Skeletal muscle cell (primary cell): ENCODE measurements at places on chromosomes 7 and 10.

GRCh38 chr10:68242051-68242450 lies 10.1 kb upstream of the ATOH7 start:
- DNase-seq, result no peak

GRCh38 chr7:22997871-22998518 lies 15.9 kb downstream of the HYCC1 start:
- no peak for DNase-seq

DNA sequence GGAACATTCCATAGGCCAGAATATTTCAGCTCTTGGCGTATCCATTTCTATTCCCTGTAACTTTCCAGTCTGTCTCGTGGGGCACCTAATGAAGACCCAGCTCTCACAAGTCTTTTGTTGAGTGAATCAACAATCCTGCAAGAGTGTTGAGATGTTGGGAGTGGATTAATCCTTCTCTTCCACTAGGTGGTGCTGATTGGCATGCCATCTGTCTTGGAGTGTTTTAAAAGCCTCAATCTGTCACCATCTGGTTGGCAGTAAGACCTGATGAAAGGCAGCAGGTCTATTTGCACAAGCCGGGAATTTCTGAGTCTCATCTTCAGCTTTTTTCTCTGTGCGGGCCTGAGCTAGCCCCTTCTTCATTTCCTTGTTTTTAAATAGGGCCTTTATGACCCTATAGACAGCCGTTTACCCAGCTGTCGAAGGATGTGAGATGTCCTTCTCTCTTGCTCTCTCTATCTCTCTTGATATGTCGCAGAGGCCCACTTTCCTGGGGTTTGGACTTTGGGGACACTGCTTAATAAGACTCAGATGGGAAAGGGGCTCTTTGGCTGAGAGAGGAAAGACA lies 180.5 kb downstream of the ZNF365 start:
- DNase-seq, result peak; percentile 35

GRCh38 chr7:1946025-1946772 lies 276.1 kb downstream of the ELFN1 start:
- DNase-seq, result no peak

DNA sequence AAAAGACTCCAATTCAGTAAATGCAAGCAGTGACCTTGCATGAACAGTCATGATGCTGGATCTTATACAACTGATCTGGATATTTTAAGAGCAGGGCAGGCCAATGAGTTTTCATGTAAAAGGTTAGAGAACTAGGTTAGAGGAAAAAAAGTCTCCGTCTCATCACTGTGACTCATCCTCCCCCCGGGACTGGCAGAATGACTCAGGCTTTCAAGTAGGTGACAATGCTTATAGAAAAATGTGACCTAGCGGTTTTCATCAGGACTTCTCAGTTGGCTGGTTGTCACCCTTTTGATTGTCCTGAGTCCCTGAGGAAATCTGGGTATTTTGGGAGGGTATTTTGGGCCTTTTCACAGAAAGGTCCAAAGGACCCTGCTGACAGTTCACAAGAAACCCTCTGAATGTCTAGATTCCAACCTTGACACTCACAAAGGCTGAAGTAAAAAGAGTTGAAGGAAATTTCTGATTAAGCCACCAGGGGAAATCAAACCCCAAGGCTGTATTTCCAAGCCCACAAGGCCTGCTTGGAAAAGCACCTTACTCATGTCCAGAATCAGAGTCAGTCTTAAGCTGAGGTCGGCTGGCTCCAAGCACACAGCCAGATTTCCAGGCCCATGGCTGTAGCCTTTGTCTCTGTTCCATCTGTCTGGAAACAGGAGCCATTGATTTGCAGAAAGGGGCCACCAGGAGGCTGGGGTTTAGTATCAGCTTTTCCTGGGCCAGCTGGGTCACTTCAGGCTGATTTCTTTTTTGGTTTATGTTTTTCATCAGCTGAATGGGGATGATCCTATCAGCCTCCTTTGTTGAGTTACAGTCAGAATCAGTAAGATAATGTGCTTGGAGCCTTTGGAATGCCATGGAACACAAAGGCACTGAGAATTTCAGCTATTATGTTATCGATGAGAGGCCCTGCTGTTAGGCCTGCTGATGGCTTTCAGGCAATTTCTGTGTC lies 226.4 kb upstream of the HABP2 start:
- DNase-seq, result peak; percentile 81

- DNase-seq, result peak; percentile 84
Measured at GRCh38 chr10:125231116-125231812, 70.9 kb upstream of the CTBP2 start.

GRCh38 chr10:130018730-130019185 lies 54.7 kb upstream of the EBF3 start:
- DNase-seq, result no peak

DNA sequence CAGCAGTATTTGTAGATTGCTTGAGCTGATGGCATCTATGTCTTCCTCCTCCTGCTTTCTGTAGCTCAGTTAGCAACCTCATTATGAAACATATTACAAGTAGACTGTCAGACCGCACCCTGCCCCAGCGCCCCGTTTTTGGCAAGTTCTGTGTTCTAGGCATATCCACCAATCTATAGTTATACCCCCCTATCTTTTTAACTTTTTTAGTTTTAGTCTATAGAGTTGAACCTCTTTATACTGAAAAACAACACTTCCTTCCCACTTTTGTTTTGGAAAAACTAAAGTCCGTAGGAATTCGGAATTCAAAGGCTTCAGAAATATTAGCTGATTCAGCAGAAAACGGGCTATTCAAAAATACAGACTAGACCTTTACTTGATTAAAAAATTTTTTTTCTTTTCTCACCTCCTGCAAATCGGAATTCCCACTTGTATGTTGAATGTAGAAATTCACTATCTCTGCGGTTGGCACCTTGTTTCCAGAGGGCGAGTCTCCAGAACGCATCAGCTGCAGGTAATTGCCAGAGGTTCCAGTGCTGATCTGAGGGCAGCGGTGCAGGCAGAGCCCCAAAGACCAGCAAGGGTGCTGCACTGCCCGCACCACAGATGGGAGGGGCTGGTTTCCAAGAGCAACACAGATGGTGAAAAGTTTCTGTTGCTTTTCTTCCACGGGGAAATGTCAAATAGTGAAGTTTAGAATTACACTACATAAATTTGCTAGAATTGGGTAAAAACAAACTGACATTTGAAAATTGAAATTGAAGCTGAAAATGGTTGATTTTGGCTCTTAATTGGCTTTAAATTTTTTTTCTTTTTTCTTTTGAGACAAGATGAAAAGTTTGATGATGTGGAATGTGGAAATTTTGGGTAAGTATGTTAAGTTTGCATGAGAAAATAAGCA lies 2.2 kb upstream of the FZD8 start:
- no peak for DNase-seq

GRCh38 chr7:77699056-77699455 lies 2.8 kb downstream of the RSBN1L start:
- no peak for DNase-seq

GRCh38 chr10:19817231-19817933 lies 1.1 kb downstream of the PLXDC2 start:
- no peak for DNase-seq

- DNase-seq, result no peak
Measured at GRCh38 chr7:105877736-105878135, 1.3 kb upstream of the ATXN7L1 start.

- no peak for DNase-seq
Measured at GRCh38 chr10:15754937-15755336, 35.2 kb upstream of the ITGA8 start.

- DNase-seq, result peak; percentile 60
Measured at GRCh38 chr10:33665501-33665900, 331.0 kb upstream of the NRP1 start.

DNA sequence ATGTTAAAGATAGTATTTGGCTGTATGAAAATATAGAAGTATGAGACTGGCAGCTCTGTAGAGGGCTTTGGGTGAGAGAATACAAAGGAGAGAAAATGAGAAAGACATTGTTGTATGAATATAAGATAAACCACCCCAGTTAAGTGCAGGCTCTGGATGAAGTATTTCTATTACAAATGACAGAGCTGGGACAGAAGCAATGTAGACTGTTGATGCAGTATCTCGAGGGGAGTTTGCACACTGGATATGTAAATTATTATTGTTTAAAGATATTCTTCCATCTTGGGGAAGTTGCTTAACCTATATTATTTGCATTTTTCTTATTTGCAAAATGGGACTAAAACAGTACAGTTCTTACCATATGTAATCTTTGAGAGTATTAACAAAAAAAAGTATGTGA lies 31.5 kb downstream of the ENTPD1 start:
- DNase-seq, result no peak

- no peak for DNase-seq
Measured at GRCh38 chr10:51400392-51401096, 298.9 kb downstream of the CSTF2T start.

DNA sequence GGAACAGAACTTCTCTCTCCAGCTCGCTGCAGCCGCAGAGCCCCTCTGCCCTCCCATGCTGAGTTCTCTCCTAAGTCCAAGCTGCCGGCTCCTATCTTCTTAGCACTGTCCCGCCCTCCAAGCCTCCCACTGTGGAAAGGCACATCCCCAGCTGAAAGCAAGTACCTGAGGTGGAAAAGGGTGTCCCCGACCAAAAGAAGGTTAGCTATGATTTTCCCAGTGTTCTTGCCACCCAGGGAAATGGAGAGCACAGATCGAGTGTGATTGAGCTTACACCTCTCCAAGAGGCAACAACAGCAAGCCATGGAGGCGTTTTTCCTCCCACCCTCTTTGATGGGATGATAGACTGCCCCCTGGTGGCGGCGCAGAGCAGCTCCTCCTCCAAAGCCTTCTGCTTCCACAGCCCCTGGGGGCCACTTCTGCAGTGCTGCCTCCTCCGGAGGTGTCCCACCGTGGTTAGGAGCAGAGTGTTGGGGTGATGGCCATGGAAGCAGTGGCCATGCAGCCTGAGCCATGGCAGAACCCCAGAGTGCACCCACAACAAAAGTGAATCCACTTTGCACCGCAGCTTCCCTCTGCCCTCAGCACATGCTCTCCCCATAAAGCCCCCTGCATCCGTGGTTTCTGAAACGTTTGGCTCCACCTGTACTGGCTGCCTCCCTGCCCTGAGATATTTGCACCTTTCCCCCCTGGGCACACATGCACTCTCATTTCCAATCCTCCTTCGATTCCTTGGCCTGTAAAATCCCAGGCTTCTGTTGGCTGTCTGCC lies 143.1 kb upstream of the STK17A start:
- no peak for DNase-seq

DNA sequence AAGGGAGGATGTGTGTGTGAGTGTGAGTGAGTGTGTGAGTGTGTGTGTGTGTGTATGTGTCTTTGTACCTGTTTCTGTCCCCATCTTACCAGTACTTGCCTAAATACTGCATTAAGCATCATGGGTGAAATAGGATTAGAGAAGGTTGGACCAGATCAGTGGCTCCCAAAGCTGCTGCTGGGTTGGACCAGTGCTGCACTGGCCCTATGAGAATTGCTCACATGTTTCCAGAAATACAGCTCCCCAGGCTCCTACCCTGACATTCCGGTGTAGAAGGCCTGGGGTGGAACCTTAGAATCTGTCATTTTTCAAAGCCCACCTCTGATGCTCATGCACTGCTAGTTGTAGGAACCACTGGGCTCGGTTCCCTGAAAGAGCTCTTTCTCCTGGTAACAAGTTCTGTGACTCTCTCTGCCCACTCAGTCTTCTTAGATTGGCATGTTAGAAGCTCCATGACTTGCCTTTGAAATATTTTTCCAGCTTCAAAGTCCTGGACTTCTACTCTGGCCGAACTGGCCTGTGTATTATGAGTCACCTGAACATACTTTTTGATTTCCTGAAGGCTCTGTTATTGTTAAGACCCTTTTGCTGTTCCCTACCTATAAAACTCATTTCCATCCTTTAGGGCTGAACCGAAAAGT lies 224.7 kb downstream of the CUX1 start:
- peak; percentile 28 for DNase-seq

DNA sequence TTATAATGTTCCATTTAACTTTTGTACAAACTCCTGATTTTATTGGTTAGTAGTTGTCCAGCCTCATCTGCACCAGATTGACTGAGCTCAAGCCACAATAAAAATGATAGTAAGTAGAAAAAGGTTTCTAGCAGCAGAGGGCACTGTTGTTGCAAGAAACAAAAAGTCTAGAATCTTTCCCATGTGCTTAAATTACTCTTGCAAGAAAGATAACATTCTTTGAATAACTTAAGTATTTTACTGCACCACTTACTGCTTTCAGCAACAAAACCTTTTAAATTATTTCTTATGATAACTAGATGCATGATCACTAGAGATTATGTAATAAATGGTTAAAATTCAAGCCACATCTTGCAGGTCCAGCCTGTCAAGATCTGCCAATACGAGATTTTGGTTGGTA lies 27.0 kb downstream of the LMOD2 start:
- DNase-seq, result peak; percentile 20

GRCh38 chr10:88971221-88972061 lies 18.9 kb upstream of the ACTA2 start:
- DNase-seq, result no peak

GRCh38 chr10:45581216-45581549 lies 91.4 kb downstream of the ZFAND4 start:
- no peak for DNase-seq
